ENCODE measurements at places on chromosomes 1 and 21.
A peak's percentile ranks its signal among the peaks of the same experiment; 100 is the strongest.

DNA sequence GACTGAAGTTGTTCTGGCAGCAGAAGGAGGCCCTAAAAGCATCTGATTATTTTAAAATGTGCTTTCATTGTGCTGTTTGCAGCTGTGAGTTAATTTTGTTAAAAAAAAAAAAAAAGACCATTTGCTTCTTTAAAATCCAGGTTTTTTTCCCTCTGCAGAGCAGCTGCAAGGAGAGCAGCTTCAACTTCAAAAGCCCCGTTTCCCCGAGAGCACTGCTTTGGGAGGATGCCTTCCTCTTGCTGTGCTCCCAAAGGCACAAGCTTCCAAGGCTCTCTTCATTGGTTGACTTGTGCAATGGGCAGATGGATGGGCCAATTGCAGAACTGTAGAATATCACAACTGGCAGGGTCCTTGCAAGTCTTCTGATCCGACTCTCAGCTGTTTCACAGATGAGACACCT lies 459.2 kb upstream of the PKN2 start:
- DNase-seq, result no peak

DNA sequence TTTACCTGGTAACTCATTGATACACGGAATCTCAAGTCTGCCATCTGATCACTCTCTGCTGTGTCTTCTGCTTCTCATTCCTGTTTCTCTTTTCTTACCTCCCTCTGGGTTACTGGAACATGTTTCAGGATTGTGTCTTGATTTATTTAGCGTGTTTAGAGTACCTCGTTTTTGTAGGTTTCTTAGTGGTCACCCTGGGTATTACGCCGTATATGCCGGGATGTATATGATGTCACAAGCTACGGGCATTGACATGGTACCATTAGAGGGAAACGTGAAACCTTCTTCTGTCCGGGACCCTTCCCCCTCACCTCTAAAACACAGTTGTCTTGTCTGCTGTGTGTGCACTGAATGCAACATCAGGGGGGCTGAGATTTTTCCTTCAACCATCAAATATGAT lies 2.8 kb downstream of the ACTRT2 start:
- no peak for DNase-seq

- DNase-seq, result no peak
These were observed 378.5 kb downstream of the SMYD3 start for GRCh38 chr1:246128494-246129069.

GRCh38 chr1:42529724-42530181 lies 66.7 kb downstream of the CCDC30 start:
- no peak for DNase-seq

DNA sequence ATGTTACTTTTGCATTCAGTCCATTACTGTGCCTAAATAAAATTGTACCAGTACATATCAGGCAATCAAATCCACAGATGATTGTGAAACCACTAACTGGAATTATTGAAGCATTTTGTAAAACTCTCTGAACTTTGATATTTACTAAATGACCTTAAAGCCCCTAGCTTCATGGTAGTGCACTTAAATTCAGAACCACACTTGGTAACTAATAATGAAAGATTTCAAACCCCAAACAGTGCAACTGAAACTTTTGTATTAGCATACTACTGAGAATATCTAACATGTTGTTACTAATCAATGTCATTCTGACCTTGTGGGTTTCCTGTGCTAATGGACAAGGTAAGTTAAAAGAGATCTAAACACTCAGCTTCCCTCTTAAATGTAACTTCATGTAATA lies at the start of gene CFHR3:
TSS of gene CFHR3 (plus strand) at position 238 of the 400 bp plus-strand sequence. CDS start at position 285, 47 bp downstream.
- DNase-seq, result no peak

DNA sequence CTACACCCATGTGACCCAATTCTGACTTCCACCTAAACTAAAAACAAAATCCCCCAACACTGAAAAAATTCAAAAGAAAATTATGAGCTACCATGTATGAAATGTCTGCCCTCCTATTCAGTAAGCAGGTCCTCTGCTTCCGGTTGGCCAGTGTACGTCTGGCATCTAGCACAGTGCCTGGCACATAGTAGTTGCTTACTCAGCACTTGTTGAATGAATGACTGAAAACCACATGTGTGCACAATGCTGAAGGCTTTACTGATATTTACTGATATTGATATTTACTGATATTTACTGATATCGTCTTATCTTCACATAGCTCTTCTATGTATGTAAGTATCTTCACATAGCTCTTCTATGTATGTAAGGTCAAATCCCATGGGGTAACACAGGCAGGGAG lies 642.2 kb downstream of the SMYD3 start:
- no peak for DNase-seq

DNA sequence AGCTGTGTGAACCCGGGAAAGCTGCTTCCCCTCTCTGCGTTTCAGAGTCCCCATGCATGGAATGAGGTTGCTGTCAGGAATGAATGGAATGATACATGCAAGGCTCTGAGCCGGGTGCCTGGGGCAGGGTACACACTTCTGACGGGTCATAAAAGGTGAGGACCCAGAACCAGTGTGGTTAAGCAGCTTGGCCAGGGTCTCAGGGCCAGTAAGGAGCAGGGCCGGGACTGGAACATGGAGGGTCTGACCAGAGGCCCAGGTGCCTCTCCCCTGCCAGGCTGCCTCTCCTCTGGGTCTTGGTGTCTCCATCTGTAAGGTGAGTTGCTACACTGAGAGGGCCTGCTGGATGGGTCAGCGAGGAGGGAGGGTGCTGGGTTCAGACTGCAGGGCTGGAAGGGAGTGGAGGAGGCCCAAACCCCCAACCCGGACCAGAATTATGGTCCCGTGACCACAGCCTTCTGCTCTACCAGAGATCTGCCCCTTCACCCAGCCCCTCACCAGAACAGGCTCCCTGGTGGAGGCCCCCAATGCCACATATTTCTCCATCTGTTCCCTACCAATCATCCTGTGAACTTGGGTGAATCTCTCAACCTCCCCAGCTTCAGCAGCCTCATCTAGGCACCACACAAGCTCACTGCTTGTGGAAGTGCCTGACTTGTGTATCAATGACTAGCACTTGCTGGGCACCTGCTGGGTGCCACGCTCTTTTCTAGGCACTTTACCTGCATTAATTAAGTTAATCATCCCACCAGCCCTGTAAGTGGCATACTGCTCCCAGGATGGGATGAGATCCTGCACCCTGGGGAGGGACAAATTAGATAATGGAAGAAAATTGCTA lies 16.2 kb upstream of the LRP8 start:
- no peak for DNase-seq

GRCh38 chr1:2091611-2092604 lies 41.7 kb downstream of the PRKCZ start:
- DNase-seq, result peak; percentile 11

DNA sequence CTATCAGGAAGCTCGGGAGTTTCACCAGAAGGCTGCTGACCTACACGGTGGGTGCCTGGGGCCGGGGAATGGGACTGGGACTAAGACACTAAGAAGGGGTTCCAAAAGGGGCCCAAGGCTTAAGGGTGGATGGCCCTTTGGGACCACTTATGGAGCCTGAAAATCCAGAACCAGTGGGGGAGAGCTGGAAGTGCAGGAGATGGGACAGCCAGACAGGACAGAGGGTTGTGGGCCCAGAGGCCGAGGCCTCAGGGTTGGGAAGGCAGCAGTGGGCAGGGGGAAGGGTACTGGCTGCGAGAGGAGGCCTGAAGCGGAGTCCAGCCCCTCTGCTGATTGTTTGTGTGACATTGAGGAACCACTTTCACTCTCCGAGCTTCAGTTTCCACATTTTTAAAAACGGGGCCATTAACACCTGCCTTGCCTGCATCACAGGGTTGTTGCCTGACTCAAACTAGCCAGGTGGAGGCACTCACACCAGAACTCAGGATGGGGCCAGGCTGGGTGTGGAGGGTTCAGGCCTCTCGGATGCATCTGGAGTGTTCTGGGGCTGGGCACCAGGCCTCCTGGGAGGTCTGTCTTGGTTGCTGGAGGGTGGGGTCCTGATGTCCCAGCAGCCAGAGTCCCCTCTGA lies 3.0 kb downstream of the TTC24 start:
- DNase-seq, result no peak

DNA sequence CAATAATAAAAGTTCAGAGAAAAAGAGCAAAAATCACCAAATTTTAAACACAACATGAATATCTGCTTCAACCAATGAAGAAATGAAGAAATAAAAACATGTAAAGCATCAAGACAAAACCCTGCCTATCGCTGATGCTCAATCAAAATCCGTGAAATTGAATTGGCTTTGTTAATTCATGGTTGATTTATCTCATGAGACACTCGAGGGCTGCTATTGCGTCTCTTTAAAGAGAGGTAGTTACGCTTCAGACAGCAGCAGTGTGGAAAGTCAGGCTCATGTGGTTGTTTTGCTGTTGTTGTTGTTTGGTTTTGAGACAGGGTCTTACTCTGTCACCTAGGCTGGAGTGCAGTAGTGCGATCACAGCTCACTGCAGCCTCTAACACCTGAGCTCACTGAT lies 65.5 kb upstream of the RGS7 start:
- DNase-seq, result no peak

DNA sequence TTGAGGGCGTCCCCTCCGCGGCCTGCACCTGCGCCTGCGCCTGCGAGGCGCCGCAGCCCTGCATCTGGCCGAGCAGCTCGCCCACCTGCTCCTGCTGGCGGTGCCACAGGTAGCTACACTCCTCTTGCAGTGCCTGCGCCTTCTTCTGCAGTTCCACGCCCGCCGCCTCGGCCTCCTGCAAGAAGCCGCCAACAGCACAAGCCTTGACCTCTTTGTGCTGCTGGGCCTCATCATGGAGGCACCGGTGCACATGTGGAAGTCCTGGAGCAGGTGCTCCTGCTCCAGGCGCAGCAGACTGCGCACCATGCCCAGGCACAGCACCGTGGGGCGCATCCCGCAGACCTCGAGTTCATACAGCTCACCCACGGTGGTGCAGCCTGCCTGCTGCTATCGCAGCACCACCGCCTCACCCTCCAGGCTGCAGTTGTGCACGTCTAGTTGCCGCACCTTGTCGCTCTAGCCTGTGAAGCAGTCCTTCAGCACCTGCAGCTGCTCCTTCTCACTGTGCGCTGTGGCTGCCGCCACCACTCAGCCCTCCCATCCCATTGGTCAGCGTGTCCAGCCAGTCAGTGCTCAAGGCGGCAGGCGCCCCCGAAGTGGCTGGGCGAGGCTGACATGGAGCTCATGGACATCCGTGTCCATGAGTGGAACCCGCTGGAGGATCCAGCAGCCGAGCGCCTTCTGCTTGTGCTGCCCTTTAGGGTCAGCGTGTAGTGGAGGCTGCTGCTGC lies 12.2 kb upstream of the CD2 start:
- no peak for DNase-seq

GRCh38 chr1:225517221-225517620 lies 89.4 kb upstream of the LBR start:
- no peak for DNase-seq

DNA sequence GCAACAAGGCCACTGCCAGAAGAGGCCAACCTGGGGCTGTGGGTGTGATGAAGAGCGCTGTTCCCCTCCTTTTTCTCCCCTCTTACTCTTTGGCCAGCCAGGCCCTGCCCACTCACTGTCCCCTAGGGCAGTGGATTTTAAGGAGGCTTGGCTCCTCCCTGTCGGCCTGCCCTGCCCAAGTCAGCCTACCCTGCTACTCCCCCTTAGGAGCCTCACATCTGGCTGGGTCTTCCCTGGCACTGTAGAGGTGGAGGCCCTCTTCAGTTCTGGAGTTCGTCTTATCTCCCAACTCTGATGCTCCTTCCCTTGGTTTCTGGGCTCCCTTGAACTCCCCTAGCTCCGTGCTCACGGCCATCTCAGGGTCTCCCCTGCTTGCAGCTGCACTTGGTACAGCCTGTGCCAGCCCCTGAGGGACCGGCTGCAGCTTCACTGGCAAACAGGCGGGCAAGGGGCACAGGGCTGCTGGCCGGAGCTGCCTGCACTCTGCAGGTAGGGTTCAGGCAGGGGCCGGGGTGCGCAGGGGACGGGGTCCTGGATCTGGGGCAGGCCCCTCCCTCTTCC lies 4.0 kb downstream of the AMPD2 start:
- DNase-seq, result no peak

DNA sequence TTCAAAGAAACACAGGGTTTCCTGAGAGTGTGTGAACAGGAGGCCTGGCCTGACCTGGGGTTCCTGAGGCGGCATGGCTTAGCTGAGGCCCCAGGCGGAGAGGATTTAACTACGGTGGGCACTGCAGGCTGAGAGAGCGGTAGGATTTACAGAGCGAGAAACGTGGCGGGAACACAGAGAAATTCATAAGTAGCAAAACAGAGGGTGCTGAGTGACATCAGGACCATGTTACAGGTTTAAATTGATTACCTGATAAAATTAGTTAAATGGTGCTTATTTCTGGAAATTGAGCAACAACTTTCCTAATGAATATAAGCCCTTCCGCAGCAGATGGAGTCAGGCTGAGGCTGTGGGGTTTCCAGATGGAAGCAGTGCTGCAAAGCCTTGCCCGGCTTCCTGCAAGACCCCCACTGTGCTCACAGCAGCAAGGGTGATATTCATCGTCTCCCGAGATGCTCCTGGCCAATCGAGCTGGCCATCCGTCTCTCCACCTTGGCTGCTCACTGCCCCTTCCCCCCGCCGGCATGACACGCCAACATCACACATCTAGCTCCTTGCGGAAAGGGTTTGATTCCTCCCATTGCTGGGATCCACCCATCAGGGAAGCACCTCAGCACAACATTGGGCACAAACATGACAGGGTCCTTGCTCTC lies 69.4 kb upstream of the MORC3 start:
- no peak for DNase-seq

GRCh38 chr1:183816110-183816509 lies 11.2 kb downstream of the RGL1 start:
- DNase-seq, result no peak

Measured in NT2/D1 (cell line).